A172 (cell line): ENCODE measurements at places on chromosomes 4 and X. TPM values are rescaled to one million over a fixed set of nuclear protein-coding genes. Genes with fewer than 3 reads are reported as not detected.

DNA sequence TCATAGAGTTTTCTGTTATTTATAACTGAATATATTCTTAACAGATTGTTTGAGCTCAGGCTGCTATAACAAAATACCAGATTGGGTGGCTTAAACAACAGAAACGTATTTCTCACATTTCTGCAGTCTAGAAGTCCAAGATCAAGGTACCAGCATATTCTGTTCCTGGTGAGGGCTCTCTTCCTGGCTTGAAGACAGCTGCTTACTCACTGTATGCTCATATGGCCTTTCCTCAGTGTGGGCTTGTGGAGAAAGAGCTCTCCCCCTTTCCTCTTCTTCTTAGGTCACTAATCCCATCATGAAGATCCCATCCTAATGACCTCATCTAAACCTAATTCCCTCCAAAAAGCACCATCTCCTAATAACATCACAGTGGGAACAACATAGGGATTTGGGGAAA, 117.8 kb downstream of the RASGEF1B start:
- no peak for DNase-seq

DNA sequence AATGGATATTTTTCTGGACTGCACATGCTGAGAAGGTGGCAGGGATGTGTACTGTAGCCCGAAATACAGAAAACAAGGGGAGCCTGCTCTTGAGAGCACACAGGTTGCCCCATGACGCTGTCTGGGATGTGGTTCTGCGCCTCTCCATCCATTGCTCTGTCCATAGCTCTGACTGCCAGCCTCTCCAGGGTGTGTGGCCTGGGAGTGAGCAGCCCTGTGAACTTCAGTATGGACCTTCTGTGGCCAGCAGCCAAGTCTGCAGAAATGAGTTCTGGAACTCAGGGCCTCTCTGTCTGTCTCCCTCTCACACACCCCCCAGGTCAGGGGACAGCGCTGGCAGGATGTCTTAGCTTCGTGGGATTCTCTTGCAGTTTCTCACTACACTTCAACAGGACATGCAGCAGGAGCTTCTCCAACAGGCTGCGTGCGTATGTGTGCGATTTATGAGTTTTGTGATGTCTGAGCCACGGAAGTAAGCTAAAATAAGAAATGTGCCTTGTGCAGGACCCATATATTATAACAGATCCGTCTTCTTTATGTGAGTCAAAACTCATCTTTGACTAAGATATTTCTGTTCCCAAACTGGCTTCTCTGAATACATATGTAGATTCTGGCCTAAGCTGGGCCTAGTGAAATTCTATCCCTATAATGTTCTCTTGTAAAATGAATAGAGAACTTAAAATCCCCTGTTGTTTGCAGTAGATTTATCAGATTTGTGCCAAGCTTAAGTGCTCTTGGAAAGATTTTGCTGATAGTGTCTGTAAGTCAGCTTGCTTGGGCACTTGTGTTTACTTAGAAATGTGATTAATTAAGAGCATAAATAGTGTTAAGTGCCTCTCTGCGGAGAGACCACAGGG, 40.0 kb downstream of the PROM1 start:
- DNase-seq: no peak

DNA sequence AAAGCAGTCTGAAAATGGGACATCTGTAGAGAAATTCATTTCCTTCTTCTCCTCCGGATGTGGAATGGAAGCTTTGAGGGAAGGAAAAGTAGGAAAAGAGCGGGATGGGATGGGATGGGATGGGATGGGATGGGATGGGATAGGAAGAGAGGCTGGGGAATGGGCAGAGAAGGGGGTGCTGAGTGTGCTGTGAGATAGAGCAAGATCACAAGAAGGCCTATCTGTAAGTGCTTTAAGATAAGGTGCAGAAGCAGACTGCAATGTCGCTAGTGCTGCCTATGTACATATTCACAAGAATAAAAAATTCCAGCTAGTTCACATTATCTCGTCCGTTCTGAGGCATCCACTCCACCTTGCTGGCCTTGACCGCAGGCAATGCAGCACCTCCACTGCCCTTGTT, 86.2 kb downstream of the IRF2 start:
- DNase-seq: no peak

GRCh38 chr4:185546335-185546734, 11.0 kb upstream of the PDLIM3 start:
- DNase-seq: no peak

GRCh38 chr4:69718396-69719271, 41.8 kb downstream of the SULT1B1 start:
- no peak for DNase-seq

- peak; percentile 11 for DNase-seq
These were observed 67.7 kb downstream of the MID1IP1 start for GRCh38 chrX:38868941-38869401.

GRCh38 chr4:33722254-33722653, 2522.1 kb downstream of the ARAP2 start:
- DNase-seq: no peak

GRCh38 chr4:106868381-106869035, 167.6 kb downstream of the DKK2 start:
- DNase-seq: peak; percentile 1

GRCh38 chr4:5455003-5455585, 253.3 kb downstream of the EVC2 start:
- DNase-seq: no peak

- DNase-seq: no peak
These were observed 127.9 kb upstream of the DMD start for GRCh38 chrX:33339219-33339618.

- peak; percentile 29 for DNase-seq
These were observed 167.7 kb downstream of the NPNT start for GRCh38 chr4:106063009-106063408.

DNA sequence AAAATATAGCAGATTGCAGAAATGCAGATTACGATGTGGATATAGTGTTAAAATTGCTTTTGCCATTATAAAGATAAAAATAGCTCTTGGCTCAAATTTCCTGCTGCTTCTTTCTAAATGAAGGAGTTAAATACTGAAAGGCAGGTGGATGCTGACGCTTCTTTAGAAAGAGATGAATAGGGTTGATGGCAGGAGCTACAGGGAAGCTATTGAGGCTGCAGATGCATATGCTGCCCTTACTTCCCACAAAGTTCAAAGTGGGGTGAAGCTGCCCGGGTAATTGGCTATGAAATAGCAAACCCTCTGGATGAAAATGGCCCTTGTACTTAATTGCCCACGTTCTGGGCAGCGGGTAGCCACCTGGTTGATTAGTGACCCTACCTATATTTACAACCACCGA, 379.5 kb downstream of the ZIC3 start:
- no peak for DNase-seq

DNA sequence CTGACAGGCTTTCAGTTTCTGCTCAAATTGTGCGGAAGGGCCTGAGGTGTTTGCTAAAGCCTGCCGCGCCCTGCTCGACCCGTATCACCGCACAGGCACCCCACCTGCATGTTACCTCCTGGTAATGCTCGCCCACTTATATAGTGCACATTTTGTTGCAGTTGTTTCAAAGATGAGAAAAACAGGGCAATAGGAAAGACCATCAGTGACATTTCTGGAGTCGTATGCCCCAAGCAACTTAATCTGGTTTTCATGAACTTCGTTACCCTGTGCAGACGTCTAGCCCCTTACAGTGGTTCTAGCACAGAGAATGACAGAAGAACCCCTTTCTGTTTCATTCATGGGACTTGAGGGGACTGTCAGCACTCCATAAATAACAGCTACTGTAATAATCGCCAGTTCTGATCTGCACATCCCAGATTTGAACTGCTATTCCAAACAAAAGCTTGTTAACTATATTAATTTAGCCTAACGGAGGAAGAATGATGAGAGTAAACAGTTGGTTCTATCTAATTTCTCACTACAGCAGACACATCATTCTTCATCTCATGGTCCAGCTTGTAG, 940 bp upstream of the DCTD start:
- DNase-seq: no peak

GRCh38 chr4:8585721-8586212, 5.6 kb downstream of the GPR78 start:
- no peak for DNase-seq

DNA sequence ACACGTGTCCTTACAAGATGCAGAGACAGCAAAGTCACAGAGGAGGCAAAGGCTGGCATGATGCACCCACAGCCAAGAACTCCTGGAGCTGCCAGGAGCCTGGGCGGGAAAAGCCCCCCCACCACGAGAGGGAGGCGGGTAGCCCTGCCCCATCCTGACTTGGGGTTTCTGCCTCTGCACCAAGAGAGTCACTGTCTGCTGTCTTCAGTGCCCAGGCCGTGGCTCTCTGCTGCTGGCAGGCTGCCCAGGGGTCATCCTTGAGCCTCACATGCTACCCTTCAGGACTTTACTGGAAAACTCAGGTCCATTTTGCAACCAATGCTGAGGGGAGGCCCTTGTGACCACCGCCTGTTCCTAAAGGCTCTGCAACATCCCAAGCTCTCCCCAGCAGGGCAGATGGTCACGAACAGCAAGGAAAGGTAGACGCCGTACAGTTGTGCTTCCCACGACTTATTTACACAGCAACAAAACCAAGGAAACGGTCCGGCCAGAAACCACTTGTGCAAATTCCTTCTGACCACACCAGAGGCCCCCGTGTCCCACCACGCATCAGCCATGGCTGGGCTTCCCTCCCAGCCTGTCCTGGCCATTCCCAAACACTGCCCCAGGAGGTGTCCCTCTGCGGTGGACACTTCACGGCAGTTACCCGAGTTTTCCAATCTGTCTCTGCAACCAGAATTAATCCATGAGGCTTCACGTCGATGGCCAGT, 56.9 kb downstream of the ACOX3 start:
- DNase-seq: no peak

DNA sequence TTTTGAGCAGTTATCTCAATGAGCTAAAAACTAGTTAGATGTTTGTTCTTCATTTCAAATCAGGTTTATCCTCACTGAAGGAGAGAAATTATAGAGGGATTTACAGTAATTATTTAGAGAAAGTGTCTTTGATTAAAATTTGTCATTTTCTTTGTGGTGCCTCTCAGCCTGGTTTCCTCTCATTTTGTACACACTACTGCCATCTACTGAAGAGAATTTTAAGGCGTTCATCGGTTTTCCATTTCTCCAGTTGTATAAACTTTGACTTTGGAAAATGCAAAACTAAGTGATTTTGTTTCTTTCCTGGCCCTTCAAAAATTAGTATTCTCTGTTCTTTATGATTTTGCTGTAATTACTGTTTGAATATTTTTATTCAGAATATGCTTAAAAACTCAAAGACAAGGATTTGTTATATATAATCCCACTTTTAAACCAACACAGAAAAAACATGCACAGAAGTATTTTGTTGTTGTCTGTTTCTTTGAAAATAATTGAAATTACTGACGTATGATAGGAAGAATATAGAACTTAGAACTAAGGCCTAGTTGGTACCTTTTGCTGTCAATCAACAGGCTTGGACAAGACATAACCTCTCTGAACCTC, 34.4 kb upstream of the ANXA3 start:
- DNase-seq: peak; percentile 9

DNA sequence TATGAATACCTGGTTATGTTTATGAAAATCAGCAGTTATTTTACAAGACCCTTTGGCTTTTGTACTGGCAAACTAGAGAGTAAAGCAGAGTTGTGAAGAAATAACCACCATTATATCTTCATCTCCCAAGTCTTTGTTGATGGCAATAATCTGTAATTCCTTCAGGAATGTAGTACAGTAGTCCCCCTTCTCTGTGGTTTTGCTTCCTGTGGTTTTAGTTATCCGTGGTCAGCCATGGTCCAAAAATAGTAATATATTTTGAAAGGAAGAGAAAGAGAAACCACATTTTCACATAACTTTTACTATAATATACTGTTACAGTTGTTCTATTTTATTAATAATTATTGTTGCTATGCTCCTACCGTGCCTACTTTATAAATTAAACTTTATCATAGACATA, 27.8 kb downstream of the BANK1 start:
- DNase-seq: peak; percentile 48

DNA sequence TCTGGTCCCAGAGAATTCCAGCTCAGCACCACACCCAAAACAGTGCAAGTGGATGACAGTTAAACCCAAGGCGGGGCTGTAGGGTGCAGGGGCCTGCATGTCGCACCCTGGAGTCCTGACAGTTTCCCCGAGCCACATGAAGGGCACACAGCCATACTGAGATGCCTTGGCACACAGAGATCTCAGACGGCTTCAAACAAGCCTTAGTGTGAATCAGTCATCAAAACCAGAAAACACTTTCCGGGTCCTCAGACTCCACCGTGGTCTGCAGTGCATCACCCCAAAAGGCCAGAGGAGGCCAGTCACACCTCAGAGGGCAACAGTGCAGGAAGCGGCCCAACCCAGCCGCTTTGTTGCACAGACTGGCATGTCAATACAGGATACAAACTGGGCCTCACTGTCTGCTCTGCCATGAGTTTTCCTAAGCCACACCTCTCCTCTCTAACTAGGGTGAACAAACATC, 64.6 kb upstream of the ENPP6 start:
- DNase-seq: peak; percentile 11

GRCh38 chr4:23560748-23561147, 329.1 kb downstream of the PPARGC1A start:
- DNase-seq: no peak

DNA sequence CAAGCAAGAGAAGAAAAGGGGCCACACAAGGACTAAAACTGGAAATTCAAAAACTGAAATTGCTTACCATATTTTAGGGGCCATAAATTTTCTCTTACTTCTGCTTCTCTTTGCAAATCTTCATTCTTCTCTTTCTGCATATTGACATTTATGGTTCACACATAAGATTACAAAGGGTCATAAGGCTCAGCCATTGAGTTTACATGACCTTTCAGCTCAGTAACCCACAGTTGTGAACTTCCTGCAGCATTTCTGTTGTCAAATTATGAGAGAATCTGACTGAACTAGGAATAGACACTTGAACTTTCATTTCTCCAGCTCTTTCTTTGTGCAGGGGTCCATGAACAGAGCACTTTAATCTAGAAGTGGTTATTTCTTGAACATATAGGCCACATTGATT, 434.8 kb upstream of the CT83 start:
- DNase-seq: no peak

DNA sequence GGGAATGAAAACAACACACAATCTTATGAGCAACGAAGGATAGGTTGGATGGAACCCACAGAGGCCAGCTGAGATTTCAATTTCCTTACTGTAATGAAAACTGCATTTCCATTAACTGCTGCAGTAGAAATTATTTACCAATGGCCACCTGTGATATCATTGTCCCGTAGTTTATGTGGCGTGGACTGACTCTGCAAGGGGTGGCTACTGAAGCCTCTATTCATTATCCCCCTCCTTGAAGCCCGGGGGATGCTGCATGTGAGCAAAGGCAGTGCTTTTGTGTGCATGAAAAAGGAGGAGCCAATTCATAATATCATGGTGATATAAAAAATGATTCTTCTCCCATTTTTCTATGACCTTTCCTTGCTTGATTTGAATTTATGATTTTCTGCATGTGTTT, 207.8 kb downstream of the PTTG2 start:
- no peak for DNase-seq

SNCA gene
- total RNA-seq: not detected in 2 replicates

HSFX3 gene
- total RNA-seq: not detected in 2 replicates

ATP1B4 gene
- total RNA-seq: not detected in 2 replicates

FHIP1A gene
- total RNA-seq: 3.0 and 38.0 TPM in 2 replicates

BEX4 gene
- total RNA-seq: 1.2 TPM in 1 of 2 replicates, not detected in the other

ELF4 gene
- 8.0 and 8.6 TPM in 2 replicates for total RNA-seq

METAP1 gene
- total RNA-seq: 67.4 and 68.4 TPM in 2 replicates

PPP4R3C gene
- total RNA-seq: not detected in 2 replicates

C4orf17 gene
- total RNA-seq: not detected in 2 replicates

SPANXC gene
- total RNA-seq: not detected in 2 replicates

FRMD7 gene
- total RNA-seq: not detected in 2 replicates

SMARCA5 gene
- 39.6 and 47.7 TPM in 2 replicates for total RNA-seq

GAGE1 gene
- 2.7 and 15.5 TPM in 2 replicates for total RNA-seq

SOWAHD gene
- 0.72 TPM in 1 of 2 replicates, not detected in the other for total RNA-seq
